RKO (cell line): ENCODE measurements at places on chromosomes 16 and 17.

DNA sequence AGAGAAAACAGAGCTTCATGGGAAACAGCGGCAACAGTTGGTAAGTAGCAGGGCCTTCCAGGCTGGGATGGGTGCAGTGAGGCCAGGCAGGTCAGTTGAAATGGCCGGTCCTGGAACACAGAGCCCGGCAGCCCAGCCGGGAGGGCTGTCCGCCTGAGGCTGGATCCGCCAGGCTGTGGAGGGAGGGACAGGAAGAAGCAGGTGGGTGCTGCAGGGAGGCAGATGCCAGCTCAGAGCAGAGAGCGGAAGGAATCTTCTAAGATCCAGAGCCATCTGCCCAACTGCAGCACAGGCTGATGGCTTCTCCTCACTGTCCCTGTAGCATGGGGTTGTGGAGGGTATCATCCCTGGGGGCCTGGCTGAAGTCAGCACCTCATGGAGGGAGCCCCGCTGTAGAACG is 599 bp downstream of the RNF112 start:
- DNase-seq = no peak

- no peak for DNase-seq
Observed at GRCh38 chr17:34884597-34884996, 76.7 kb downstream of the CCT6B start.

GRCh38 chr16:30615358-30616091 is 5.3 kb upstream of the ZNF689 start:
- no peak for DNase-seq

- DNase-seq = no peak
Observed at GRCh38 chr17:47200325-47200664, 8.9 kb upstream of the MYL4 start.

DNA sequence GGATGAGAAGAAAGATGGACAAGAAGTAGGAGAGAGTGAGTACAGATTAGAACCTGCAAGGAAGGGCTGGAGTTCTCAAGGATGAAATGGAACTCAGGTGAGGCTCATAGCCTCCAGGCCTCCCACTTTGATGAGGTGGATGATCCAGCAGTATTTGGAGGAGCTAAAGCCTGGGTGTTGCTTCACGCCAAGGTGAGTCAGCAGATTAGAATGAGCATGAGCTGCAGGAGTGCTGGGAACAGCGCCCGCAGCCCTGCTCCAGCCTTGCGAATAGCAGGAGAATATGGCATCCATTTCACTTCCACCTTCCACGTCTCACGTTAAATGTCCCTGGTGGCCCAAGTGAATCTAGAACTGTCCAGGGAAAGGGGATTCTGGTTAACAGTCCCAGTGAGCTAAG is 94.4 kb upstream of the CPHXL start:
- peak; percentile 43 for DNase-seq

DNA sequence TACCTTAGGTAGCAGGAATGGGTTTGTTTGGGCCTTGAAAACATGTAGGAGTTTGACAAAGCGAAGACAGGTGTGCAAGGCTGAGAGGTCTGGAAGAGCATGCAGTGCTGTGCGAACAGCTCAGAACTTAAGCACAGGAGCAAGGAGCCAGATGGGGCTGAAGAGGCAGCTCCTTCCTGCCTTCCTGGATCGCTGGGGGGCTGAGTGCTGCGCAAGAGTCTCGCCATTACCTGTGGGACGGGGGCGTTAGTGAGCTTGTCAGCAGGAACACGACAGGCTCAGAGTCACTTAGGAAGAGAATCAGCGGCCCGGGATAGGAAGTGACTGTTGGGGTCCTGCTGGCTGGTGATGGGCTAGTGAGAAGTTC is 464 bp upstream of the MRM1 start:
- DNase-seq = no peak

DNA sequence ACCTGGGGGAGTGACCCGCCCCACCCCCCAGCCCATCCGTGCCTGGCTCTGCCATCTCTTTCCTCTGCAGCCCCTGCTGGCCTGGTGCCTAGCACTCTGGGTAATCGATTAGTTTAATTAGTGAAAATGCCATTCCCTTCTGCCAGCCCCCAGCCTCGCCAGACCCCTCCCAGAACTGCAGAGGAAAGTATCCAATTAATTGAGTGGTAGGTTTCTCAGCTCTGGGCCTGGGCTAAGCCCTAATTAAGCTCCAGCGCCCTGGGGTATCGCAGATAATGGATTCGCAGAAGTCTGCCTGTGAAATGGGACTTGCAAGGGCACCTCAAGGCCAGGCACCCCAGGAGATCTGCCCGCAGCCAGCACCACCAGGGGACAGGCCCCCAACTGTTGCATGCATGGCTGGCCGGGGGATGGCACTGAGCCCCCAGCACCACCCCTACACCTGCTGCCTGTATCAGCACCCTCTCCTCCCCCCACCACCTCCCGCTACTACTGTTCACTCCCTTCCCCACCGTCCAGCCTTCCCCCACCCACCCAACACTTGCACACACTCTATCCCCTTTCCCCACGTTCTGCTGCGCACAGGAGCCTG is 19.7 kb upstream of the SPPL2C start:
- DNase-seq = no peak

GRCh38 chr17:15479703-15480102 is 12.3 kb upstream of the CDRT4 start:
- DNase-seq = no peak

GRCh38 chr16:80791411-80791810 is 13.0 kb downstream of the CDYL2 start:
- DNase-seq = no peak

DNA sequence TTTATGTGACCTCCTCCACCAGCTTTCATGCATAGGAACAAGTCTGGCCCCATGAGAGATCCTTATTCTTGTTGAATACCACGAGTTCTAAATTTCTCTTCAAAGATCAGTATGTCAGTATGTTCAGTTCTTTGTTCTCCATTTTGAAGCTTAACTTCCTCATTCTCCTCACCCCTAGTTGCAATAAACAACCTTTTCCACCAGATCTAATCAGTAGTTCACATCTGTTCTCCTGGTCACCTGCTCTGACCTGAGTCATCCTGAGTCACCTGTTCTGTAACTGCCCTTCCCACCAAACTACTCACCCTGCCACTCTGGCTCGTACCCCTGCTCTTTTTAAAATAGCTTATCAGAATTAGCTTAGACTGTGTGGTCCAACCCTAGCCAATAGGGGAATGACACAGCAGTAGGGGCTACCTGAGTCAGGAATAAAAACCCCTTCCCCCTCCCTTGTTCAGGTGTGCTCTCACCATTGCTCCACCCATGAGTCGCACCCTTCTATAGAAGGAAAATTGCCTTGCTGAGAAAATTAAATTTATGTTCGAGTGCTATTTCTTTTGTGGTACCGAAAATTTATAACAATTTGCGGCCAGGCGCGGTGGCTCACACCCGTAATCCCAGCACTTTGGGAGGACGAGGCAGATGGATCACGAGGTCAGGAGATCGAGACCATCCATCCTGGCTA is 94.6 kb downstream of the EMP2 start:
- DNase-seq = no peak

- DNase-seq = no peak
Observed at GRCh38 chr17:5698959-5699358, 114.7 kb upstream of the NLRP1 start.

- peak; percentile 7 for DNase-seq
Observed at GRCh38 chr17:72097144-72097543, 23.7 kb upstream of the SOX9 start.

DNA sequence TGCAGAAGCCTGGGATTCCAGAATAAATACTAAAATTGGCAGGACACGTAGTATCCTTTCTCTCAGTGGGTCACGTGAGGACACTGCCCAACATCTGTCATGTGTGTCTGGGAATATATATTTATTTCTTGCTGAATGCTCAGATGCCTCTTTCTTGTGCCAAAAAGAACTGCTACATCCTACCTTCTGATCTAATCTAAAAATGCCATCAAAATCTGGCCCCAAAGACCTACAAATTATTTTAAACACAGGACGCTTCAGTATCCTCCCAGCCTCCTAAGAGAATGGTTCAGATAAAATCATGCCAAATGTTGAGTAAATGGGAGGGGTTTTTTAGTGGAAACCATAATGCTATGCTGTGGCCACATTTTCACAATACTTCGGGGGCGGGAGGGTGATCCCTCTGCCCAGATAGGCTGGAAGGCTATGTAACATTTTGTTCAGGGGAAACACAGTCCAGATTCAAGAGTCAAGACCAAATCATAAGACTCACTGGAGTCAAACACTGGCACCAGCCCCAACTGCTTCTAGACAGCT is 22.9 kb upstream of the CORO6 start:
- DNase-seq = no peak

DNA sequence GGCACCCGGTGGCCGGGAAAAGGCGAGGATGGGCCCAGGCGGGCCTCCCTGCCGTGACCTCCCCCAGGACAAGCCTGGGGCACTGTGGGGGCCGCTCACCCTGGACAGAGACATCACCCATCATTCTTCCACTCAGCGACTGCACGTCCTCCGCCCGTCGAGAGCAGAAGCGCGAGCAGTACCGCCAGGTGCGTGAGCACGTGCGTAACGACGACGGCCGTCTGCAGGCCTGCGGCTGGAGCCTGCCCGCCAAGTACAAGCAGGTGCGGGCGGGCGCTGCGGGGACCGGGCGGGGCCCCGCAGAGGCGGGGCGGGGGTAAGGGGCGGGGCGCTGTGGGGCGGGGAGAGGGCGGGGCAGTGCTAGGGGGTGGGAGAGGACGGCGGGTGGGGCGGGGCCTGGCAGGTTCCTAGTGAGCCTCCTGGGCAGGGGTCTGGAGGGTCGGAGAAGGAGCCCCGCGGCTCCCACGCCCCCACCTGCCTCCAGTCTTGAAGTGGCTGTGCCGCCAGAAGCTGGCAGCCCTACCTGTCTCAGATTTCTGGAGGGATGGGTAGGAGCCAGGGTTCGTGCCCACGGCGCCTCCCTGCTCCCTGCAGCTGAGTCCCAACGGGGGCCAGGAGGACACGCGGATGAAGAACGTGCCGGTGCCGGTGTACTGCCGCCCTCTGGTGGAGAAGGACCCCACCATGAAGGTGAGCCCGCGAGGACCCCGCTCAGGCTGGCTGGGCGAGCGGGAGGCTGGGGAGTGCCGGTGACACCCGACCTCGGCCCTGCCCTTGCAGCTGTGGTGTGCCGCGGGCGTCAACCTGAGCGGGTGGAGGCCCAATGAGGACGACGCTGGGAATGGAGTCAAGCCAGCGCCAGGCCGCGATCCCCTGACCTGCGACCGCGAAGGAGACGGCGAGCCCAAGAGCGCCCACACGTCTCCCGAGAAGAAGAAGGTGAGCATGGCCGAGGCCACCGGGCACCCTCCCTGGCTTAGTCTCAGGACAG is 7.5 kb downstream of the NME3 start:
- DNase-seq = no peak

- DNase-seq = no peak
Observed at GRCh38 chr17:80811181-80812105, 180.2 kb upstream of the CHMP6 start.

DNA sequence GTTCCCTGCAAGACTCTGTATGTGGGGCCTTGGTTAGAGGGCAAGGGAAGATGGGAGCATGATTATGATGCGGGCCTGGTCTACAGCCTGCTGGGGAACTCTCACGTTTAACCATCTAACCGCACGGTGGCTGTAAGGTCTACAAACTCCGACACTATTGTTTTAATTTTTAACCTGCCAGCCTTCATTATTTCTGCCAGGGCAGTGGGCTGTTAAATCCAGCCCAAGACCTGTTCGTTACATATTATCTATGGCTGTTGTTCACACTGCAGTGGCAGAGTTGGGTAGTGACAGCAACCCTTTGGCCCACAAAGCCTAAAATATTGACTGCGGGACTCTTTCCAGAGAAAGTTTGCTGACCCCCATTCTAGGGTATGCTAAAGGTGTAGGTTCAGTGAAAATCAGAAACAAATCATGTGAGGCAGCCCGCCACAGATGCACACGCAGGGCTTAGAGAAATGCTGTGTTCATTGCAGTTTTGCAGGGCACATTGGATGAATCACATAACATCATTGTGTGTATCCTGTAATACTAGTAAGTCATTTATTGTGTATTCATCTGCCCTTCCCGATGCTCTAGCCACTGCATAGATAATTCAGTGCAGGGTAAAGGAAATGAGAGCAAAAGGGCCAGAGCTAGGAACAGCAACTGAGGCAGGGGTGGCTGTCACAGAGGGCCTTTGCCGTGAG is 14.3 kb downstream of the SNX29 start:
- DNase-seq = no peak

DNA sequence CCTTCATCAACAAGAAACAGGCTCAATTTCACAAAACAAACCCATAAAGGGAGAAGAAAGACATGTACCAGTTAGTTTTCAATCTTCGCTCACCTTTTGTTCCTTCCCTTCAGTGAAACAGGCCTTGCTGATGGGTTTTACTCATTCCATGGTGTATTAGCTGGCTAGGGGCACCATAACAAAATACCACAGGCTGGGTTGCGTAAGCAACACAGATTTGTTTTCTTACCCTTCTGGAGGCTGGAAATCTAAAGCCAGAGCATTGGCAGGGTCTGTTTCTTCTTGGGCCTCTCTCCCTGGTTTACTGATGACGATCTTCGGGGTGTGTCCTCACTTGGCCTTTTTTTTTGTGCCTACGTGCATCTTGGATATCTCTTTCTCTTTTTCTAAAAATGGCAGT is 383.4 kb upstream of the RBFOX1 start:
- no peak for DNase-seq

DNA sequence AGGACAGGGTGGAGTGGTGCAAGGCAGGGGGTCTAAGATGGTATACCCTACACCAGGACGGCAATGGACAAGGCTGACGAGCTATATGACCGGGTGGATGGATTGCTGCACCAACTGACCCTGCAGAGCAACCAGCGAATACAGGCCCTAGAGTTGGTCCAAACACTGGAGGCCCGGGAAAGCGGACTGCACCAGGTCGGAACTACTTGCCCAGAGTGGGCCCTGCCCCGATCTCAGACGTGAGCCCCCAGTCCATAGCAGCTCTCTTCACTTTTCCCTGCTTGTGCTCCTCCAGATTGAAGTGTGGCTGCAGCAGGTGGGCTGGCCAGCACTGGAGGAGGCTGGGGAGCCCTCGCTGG is 3.1 kb downstream of the PLEKHG4 start:
- no peak for DNase-seq

DNA sequence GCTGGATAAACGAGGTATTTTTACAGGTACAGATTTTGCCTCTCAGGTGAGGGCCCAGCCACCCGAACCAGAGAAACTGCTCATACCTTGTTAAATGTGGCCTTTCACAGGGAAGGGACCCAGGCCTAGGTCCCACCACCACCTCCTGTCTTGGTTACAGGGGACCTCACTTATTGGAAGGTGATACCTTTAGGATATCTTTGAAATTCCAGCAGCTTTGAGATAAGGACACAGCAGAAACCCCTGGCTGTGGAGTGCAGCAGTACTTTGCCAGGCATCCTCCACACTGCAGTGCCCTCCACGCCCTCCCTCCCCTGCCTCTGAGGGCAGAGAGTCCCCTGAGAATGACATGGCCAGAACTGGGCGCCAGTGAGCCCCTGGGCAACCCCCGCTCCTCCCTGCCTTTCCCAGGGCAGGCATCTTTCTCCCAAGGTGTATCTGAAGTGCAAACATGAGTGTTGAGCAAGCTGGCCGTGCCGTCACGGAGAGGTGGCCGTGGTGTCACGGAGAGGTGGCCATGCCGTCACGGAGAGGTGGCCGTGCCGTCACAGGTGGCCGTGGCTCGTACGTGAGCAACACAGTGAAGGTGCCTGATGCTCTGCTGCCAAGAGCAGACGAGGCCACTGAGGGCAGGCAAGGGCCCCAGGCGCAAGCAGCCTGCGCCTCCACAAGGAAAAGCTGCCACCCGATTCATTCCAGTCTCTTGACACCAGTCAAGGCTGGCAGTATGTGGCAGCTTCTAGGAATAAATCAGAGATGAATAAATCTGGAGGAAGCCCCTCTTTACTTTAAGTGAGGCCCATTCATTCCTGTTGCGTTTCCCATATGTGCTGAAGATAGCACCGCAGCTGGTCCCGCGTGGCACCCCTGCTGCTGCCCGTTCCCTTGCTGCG is 134.5 kb upstream of the CHMP6 start:
- DNase-seq = no peak

GRCh38 chr17:69575346-69575761 is 160.9 kb downstream of the MAP2K6 start:
- DNase-seq = no peak
